ENCODE measurements at places on chromosomes 12 and 14.

DNA sequence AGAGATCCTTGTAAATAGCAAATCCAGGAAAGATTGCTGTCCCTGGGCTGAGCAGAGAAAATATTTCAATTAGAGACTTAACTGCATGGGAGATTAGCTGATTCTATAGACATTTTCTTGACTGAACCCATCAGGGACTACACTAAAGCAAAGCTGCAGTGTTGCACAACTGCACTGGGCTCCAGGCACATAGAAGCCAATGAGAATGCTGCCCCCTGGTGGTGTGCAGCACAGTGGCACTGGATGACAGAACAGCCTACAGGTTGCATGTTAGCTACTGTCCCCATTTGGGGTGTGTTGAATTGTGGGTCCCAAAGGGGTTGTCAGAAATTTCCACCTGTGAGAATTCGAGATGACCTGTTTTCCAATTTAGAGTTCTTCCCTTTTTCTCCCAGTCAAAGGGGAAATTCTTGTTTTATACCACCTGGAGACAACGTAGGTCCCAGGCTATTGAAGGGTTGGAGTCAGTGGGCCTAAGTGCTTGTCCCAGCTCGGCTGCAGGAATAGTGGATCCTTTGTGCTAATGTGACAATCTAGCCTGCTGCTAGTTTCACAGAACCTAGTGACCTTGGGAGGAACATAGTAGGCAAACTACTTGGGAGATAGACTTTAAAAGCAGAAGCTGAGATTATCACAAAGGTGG is 114.7 kb downstream of the SLC8A3 start:
- DNase-seq = peak; percentile 67

DNA sequence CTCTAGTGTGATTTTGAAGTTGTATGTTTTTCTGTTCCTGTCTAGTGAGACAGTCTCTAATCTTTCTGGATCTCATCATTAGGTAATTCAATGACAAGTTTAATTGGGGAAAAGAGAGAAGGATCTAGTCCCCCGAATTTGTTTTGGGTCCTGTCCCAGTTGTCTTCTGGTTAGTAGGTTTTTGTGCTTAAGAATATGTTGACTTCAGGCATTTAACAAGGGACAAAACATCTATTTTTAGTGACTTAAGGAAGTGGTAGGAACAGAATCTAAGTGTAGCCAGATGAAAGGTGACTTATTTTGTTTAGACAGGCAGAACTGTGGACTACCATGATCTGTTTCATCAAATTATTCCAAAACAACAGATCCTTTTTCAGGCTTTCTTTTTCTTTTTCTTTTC is 2.2 kb downstream of the GPATCH2L start:
- DNase-seq = no peak

DNA sequence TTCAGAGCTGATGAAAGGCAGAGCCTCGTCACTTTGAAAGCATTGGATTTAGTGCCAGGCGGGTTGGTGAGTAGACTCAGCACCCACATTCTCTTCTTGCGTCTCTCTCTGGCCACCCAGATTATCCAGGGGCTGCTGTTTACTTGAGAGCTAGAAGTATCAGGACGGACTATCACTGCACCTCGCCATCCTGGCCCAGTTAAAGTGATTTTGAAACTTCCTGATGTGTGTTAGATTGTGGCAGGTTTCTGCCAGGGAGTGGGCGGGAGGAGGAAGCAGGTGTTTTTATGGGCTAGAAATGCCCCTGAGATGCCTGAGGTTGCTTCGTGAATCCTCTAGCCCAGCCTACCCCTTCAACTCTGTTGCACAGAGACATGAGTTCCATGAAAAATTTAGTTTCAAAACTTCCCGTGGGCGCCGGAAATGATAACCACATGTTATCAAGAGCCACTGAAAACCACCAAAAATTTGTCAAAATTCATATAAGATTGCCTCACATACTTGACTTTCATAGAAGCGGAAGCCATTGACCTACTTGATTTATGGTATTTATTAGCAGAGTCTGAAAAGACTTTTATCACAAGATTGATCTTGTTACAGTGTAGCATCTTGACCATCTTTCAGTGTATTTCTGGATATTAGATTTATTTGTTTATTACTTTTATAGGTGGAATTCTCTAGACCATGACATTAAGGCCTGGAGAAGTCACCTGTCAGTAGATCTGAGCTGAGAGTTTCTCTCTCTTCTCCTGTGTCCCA is 466.0 kb downstream of the RAD51B start:
- no peak for DNase-seq

DNA sequence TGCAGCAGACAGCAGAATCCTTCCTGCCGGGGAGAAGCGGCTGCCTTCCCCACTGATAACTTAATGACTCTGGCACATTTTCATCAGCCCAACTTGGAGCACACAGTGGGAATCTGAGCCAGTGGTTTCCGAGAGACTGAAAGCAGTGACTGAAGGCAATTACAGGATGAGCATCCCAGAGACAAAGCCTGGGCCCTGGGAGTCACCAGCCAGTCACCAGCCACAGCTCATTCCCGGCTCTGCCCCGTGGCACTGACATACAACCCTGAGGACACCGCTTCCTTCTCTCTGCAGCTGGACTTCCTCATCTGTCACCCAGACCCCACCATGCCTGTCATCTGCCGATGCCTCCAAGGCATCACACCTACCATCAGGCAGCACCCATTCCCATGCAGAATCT is 192.3 kb downstream of the DPF3 start:
- no peak for DNase-seq

- no peak for DNase-seq
These were observed 39.4 kb downstream of the RPS29 start for GRCh38 chr14:49546766-49547165.

Measured in K562 (cell line).